ENCODE measurements at places on chromosomes 12 and 14.

DNA sequence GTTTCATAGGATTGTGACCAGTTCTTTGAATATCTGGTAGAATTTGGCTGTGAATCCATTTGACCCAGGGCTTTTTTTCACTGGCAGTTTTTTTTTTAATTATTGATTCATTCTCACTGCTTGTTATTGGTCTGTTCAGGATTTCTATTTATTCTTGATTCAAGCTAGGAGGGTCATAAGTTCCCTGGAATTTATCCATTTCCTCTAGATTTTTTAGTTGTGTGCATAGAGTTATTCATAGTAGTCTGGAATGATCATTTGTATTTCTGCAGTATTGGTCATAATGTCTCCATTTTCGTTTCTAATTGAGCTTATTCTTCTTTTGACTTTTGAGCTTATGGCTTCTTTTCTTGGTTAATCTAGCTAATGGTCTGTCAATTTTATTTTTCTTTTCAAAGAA lies 291.6 kb downstream of the AKAP6 start:
- no peak for DNase-seq

DNA sequence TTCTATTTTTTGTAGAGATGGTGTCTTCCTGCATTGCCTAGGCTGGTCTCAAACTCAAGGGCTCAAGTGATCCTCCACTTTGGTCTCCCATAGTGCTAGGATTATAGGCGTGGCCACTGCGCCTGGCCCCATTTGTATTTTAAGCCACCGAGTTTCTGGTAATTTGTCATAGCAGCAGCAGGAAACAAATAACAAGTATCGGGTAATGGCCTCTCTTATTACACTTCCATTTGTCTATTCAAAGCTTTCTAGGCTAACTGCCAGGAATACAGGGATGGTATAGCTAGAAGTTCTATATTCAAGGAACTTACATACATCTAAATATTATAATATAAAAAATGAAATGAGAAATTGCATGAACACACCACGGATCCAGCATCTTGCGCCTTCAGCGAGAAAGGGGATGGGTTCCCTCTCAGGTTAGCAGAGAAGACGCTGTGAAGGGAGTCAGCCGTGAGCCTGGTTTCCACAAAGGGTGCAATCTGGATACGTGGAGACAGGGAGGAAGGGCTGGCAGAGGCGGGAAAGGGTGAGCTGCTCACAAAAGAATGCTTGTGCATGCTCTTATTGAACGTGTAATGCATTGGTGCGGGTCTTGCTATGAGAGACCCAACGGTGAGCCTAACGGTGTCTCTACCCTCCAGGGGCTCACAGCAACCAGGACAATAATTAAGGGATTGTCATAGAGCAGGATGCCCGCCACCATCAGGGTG lies 9.5 kb downstream of the BDKRB1 start:
- no peak for DNase-seq

- DNase-seq = no peak
These were observed 80.4 kb downstream of the DAD1 start for GRCh38 chr14:22508662-22509035.

DNA sequence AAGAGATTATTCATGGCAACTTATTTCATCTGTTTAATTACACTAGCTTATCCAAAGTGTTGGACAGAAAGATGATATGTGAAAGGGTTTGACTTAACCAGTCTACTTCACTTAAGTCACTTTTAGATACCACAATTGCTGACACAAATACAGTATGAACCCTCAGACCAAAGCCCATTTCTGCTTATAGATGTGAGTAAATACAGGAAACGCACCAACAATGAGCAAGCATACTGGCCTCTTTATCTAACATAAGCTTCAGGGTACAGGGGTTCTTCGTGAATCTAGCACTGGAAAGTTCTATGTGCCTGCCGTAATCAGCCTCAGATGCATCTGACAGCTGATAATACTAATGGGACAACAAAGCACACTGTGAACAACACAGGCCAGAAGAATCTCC lies 209.6 kb downstream of the MED13L start:
- DNase-seq = no peak

- peak; percentile 82 for DNase-seq
These were observed 1.9 kb upstream of the PTMS start for GRCh38 chr12:6764011-6764828.

All from activated CD4-positive, alpha-beta T cell treated with anti-CD3 and anti-CD28 coated beads, Interleukin-2, Interleukin-4, amounts not matched to agents 100 ng/mL and 50 ng/mL, durations not matched to agents 16 hours and 8 hours (primary cell).